Common myeloid progenitor, CD34-positive (primary cell): ENCODE measurements at places on chromosomes 6 and 20.

DNA sequence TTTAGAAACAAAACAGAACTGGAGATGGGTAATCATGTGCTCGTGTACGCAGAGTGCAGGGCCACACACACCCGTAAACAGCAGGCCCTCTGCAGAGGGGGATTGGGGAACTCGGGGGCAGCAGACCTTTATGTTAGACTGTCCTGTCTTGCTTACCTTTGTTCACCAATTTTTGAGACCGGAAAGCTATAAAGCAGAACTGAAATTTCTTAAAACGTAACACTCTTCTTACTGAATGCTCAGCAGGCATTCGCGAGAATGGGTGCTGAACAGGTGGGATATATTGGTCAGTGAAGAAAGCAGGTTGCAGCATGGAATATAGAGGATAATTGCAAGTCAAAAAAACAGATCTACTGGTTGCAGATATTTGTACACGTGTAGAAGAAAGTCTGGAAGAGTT is 211.1 kb downstream of the BMP7 start:
- no peak for DNase-seq

DNA sequence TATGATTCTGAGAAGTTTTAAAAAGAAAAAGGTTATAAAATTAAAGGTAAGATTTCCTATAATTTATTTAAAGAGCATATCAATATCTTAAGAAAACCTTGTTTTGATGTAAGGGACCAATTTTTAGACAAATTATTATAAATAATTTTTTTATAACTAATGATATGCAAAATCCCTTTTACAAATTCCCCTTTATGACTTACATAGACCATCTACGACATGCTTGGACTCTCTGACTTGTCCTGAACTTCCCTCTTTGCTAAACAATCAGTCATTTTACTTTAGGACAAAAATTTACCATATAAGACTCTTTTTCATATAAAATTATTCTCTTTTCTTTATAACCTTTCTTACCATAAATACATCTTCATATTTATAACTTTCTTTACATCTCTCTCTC is 15.3 kb upstream of the ANGPT4 start:
- DNase-seq = no peak

DNA sequence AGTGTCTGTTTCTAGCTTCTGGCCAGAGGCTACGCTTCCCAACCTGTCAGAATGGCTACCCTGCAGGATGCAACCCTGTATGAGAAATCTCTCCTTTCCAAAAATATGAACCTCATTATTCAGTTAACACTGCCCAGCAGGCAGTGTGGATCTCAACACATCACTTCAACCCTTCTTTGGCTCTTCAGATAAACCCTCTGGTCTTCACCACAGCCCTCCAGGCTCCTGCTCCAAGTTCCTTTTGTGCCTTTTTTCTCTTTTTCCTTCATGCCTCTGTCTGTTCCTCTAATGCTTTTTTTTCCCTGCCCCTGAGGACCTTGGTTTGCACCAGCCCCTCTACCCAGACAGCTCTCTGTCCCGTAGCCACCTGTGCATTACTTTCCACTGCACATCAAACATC is 207.4 kb downstream of the MYLK4 start:
- DNase-seq = no peak

DNA sequence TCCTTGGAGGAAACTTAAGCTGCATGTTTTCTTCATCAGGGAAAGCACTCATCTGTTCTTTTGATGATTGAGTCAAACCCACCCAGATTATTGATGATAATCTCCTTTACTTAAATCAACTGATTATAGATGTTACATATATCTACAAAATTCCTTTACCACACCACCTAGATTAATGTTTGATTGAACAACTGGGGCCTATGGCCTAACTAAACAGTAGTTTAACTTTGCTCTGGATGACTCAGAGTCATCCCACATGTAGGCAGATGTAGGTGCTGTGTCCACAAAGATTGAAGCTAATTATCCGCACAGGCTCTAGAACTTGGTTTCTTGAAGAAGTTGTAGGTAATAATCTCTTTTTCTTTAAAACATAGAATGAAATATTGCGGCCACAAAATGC is 42.2 kb downstream of the PKIB start:
- no peak for DNase-seq

DNA sequence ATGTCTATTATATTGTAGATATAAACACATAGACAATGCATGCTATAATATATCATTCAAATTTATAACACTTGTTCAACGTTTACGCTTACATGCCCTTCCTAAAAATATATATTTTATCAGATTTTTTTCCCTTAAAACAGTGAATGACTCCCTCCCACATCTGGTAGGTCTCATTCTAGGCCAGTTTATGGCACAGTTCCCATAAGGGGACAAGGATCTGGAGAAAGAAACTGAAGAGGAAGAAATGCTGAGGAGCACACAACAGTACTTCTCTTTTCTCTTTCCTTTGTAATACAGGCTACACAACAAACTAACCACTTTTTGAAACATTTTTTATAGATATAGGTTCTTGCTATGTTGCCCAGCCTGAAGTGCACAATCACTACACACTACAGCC is 48.6 kb upstream of the RCAN2 start:
- DNase-seq = no peak

- DNase-seq = peak; percentile 79
Observed at GRCh38 chr6:142945049-142945445, at the start of gene HIVEP2. Gene HIVEP2, minus strand, starts transcription at chr6:142945176. Its CDS starts 170,438 bp downstream, at chr6:142774738.

GRCh38 chr6:46927066-46927465 is 5.3 kb upstream of the ADGRF5 start:
- no peak for DNase-seq

- DNase-seq = no peak
Observed at GRCh38 chr20:37313546-37314091, 24.2 kb downstream of the MANBAL start.

DNA sequence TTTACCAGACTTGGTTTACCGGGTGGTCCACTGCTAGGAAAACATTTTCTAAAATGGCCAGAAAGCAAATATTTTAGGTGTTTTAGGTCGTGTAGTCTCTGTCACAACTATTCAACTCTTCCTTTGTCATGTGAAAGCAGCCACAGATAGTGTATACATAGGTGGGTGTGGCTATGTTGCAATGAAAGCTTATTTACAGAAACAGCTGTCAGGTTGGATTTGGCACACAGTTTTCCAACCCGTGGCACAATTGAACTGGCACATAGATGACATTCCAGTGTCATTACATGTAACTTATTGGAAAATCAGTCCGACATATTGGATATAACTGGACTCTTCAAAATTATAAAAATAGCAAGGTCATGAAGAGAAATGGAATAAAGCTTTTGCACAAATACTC is 68.9 kb upstream of the KCNQ5 start:
- no peak for DNase-seq

GRCh38 chr6:152355166-152355565 is 282.0 kb downstream of the SYNE1 start:
- no peak for DNase-seq

- DNase-seq = no peak
Observed at GRCh38 chr6:10891960-10892359, 5.1 kb downstream of the SYCP2L start.

DNA sequence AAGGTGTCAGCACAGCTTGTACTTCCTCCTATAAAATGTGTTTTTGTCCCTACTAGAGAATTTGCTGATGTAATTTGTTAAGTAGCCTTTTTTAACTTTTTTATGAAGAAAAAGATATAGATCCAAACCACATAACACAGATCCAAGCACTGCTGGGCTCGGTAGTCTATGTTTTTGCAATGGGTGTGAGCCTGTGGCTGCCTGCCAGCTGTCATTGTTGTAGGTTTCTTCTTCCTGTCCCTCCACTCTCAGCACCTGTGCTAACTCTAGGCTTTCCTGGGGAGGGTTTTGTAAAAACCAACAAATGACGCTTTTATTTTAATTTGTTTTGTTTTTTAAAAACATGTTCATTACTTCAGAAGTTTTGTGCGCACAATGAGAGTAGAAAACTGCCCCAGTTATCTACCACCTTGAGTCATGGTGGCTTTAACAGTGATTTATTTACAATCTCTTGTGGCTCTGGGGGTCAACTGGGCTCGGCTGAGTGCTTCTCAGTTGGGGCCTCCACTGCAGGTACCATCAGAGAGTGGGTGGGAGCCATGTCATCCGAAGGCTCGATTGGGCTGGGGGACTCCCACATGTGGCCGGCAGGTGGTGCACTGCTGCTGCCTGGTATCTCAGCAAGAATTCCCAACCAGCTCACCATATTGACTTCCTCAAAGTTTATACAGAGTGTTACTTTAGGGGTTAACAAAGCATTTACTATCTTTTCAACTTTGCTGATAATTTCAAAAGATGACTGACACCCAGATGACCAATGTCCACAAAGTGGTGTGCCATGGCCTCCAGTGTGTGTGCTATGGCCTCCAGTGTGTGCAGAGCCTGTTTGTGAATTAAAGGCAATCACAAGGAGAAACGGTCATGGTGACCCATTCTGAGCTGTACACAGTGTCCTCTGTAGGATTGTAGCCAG is 3.0 kb upstream of the CCR6 start:
- DNase-seq = no peak

DNA sequence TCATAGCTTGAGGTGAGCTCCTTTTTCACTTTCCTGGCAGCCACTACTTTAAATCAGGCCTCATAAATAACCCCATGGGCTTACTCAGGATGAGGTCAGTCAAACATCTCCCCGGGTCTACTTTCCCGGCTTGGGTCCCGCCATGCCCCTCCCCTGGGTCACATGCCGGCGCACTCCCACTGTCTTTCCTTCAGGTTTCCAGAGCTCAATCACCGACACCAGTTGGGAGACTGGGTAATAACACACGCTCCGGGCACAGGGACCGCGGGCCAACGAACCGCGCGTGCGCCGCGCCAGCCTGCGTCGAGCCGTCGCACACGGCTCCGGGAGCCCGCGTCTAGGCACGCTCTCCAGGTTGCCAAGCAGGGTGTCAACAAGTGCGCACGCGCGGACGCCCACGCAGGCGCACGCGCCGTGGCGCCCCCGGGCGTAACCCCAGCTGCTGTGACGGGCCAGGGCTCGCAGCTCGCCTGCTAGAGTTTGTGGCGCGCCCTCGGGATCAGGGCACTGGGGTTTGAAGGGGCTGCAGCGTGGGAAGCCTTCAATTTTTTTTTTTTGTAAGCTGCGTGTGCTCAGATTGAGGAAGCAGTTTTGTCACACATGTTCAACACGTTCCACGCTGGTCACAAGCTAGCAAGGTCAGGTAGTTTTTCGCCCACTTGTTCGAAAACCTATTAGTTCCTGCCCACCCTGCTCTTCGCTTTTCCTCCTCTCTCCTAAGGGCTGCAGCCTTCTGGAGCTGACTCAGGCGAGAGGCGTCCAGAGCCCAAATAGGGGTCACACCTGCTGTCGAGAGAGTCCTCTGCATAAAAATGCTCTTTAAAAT is 31.8 kb downstream of the TFAP2B start:
- no peak for DNase-seq

GRCh38 chr20:2820084-2820895 is 4.1 kb downstream of the TMEM239 start:
- no peak for DNase-seq
